ENCODE measurements at places on chromosomes 12 and 14.
A peak's percentile ranks its signal among the peaks of the same experiment; 100 is the strongest.

- no peak for DNase-seq
These were observed 116.0 kb downstream of the METTL25 start for GRCh38 chr12:82474181-82474797.

DNA sequence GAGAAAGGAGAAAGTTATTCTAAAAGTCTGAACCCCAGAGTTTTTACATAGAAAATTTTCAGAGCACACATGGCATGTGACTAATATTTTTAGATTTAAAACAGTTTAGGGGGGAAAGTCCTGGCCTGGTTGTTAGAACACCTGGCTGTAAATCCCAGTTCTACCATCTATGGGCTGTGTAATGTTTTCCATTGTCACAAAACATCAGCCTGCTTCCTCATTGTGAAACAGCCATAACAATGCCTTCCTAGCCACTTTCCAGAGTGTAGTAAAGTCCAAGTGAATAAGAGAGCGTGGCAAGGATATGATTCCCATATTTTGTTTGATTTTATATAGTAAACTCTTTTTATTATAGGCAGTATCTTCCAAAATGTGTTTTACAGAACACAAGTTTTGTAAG lies 310.0 kb upstream of the DCN start:
- DNase-seq: no peak

GRCh38 chr14:68576031-68576430 lies 216.8 kb downstream of the ZFP36L1 start:
- peak; percentile 47 for DNase-seq

GRCh38 chr12:80044694-80045046 lies 54.7 kb upstream of the OTOGL start:
- DNase-seq: peak; percentile 90

DNA sequence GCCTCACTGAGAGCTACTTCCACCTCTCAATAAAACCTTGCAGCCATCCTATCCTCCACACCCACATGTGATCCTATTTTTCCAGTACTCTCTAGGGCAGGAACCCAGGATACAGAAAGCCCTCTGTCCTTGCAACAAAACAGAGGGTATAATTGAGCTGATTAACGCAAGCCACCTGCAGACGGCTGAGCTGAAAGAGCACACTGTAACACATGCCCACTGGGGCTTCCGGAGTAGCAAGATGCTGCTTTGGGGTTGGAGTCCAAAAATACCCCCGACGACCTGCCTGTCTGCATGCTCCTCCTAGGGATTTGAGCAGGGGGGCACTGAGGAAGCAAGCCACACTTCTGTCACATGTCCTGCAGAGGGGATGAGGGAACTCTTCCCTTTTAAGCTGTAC lies 401.1 kb upstream of the FOXG1 start:
- DNase-seq: no peak

GRCh38 chr12:4579305-4580102 lies 17.5 kb downstream of the DYRK4 start:
- peak; percentile 34 for DNase-seq

- no peak for DNase-seq
These were observed 414 bp downstream of the UNC79 start for GRCh38 chr14:93431036-93431670.

DNA sequence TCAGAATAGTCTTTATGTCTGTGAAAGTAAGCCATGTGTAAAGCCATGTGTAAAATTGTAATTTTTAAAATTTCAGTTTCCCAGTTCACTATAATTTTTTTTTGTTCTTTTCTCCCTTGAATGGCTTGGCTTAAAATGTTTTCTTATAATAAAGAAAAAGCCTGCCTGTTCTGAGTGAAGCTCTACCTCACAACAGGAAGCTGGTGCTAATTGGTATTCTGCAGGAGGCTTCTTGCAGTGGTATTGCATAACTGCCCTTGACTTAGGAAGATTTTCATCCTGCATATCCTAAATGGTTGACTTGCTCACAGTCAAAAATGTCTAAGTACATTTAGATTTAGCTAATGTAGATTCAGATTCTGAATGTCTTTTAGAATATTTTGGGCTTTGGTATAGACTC lies 49.5 kb downstream of the ATP2A2 start:
- DNase-seq: no peak

- no peak for DNase-seq
These were observed 6.2 kb upstream of the DDX55 start for GRCh38 chr12:123595729-123596128.

- peak; percentile 53 for DNase-seq
These were observed 911.7 kb upstream of the TMEM132C start for GRCh38 chr12:127355061-127355841.

DNA sequence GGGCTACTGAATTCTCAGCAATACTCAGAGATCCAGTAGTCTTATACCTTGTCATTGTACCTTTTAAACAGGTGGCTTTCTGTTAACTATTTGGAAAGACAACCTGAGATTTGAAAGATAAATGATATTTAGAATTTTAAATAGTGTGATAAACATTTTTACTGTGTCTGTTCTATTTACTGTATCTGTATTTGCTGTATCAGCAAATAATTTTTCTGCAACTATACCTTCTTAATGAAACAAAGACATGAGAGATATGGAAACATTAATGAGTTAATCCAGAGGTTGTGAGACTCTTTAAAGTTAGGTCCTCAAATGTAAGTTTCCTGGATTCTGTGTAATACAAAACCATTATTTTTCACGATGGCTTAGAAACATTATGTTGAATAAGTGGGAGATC lies 249.6 kb downstream of the CCDC59 start:
- no peak for DNase-seq

DNA sequence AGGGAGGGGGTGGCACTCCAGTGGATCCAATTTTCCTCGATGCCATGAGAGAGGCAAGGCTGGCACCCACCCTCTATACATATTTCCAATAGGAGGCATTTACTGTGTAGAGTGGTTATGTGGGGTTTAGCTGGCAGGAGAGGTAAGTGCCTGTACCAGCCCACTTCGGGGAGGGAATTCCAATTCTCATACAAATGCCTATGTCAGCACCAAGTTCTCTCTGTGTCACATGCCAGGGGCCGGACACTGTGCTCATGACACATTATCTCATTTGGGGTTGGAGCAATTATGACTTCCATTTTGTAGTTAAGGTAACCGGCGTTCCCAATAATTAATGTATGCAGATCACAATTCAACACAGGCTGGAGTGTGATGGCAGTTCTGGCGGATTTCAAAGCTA lies 284.3 kb downstream of the KSR2 start:
- DNase-seq: no peak
